Kidney glomerular epithelial cell (primary cell): ENCODE measurements at places on chromosomes 3 and 15.

DNA sequence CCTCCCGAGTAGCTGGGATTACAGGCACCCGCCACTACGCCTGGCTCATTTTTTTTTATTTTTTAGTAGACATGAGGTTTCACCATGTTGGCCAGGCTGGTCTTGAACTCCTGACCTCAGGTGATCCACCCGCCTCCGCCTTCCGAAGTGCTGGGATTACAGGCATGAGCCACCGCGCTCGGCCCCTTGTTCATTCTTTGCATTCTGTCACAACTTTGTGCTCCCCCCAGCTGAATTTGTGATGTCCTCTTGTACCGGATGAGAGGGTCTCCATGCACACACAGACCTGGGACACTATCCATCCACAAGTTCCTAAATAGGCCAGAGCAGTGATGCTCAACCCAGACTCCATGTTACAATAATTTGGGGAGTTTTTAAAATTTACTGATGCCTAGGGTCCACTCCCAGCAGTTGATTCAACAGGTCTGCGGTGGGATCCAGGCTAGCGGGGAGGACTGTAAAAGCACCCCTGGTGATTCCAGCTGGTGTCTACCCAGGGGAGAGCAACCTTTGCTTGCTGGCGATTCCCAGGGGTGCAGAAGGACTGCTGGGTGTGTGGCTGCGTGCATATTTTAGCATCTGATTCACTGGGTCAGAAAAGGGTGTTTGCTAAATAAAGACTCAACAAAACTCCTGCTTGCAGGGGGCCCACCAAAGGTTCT lies 1.0 kb downstream of the RASSF1 start:
- no peak for DNase-seq

- DNase-seq, result no peak
These were observed 5.7 kb downstream of the ESYT3 start for GRCh38 chr3:138440121-138440521.

DNA sequence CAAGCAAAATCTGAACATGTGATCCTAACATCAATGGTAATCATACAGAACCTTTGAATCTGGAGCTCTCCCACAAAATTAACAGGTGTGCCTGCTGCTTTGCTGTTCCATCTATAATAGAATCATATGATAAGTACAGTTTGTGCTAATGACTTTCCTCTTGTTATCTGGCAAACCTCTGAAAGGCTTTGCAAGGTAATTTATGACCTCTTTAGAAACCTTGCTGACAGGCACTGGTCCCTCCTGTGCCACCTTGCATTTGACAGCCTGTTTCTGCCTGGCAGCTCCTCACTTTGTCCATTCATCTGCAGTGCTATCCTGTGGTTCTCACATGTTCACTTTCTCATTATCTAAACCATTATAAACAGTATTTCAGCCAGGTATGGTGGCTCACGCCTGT lies 10.2 kb upstream of the HTR3C start:
- no peak for DNase-seq

GRCh38 chr15:73927003-73927475 lies 777 bp downstream of the LOXL1 start:
- no peak for DNase-seq

DNA sequence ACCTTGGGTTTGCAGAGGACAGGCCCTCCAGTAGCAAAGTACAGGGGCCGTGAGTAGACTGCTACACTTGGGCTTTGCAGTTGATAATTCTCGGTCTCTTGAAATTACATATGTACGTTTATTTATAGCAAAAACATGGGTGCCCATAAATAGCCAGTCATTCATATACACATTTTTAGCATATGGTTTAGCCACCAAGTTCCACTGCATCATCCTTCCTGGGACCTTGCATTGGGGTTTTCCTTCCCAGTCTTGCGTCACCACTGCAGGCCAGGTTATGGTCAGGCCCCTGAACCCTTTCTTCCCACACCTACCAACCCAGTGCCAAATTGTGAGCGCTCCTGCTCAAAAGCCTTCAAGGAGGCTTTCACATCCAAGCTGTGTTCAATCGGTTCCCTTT lies 12.7 kb downstream of the KLHL25 start:
- no peak for DNase-seq

GRCh38 chr3:39269528-39269927 lies 10.3 kb downstream of the CX3CR1 start:
- no peak for DNase-seq

DNA sequence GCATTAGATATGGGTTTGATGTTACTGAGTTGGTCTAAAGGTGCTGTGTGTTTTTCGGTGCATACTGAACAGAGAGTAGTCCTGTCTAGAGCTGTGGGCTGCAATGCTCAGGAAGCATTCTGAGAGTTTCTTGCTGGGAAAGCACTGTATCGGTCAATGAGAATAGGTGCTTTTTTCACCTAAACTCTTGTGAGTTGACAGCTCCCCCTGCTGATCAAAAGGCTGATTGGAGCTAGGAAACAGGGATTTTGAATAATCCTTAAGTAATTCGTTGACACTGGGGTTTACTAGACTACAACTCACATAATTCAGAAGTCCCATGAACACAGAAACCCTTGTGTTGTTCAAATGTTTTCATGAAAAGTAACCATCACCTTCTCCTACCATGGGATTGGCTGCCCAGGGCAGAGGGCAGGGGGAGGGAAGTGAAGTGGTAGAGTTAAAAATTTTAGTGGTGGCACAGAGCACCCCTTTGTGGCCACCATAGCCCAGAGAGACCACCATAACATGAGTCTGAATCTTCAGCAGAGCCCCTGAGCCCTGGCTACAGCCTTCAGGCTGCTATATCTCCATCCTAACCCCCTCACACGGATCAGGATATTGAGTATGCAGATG lies 13.0 kb upstream of the MANF start:
- DNase-seq, result peak; percentile 49

GRCh38 chr3:191381303-191381702 lies 51.0 kb upstream of the UTS2B start:
- DNase-seq, result no peak

GRCh38 chr15:40936709-40937666 lies 7.8 kb downstream of the DLL4 start:
- peak; percentile 15 for DNase-seq

- peak; percentile 90 for DNase-seq
These were observed 29.6 kb upstream of the GREM1 start for GRCh38 chr15:32688151-32688639.

- DNase-seq, result no peak
These were observed 32.9 kb upstream of the NR1I2 start for GRCh38 chr3:119748991-119749390.

- no peak for DNase-seq
These were observed 96.4 kb upstream of the ATP11B start for GRCh38 chr3:182696916-182697315.
